ENCODE measurements at places on chromosomes 3 and 15.
A peak's percentile ranks its signal among the peaks of the same experiment; 100 is the strongest.

DNA sequence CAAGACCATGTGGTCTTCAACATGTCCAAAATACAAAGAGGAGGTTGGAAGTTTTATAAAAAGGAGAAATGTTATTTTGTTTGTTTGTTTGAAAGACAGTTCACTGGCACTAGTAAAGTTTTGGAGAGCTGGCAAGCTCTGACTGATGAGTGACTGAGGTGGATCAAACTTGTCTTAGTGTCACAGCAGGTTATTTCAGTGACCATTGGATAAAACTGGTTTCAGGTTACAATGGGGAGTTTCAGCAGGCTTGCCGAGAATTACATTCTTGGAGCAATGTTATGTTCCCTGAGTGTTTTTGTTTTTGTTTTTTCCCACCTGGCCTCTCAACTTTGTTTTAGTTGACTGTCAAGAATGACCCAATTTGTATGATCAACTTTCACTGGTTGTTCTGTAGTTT is 414.5 kb upstream of the ARHGEF26 start:
- no peak for DNase-seq

- DNase-seq, result no peak
Measured at GRCh38 chr3:18114894-18115293, 310.2 kb downstream of the SATB1 start.

DNA sequence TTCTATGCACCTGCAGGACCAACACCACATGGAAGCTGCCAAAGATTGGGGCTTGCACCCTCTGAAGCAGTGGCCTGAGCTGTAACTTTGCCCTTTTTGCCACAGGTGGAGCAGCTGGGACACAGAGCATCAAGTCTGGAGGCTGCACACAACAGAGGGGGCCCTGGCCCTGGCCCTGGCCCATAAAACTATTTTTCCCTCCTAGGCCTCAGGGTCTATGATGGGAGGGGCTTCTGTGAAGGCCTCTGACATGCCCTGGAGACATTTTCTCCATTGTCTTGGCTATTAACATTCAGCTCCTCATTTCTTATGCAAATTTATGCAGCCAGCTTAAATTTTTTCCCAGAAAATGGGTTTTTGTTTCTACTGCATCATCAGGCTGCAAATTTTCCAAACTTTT is 335.5 kb downstream of the ARPP21 start:
- no peak for DNase-seq

DNA sequence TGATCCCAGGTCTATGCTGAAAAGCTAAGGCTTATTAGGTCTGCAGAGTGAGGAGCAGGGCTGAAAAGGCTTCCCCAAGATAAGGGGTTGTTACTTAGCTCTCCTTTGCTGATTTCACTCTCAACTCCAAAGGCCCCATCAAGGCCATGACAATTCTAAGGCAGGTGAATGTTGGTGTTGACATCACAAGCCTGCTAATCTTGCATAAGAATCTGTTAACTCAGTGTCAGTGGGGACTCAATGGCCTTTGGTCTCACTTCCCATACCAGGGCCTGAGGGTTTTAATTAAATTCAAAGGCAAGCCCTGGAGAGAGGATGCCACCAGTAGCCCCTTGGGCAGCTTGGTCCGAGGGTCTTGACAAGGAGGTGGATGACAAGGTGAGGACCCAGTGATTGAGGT is 9.4 kb upstream of the ALAS1 start:
- DNase-seq, result no peak

- peak; percentile 62 for DNase-seq
Measured at GRCh38 chr3:8937064-8938020, 25.9 kb downstream of the RAD18 start.

GRCh38 chr3:156661155-156661554 is 13.2 kb upstream of the TIPARP start:
- no peak for DNase-seq

- no peak for DNase-seq
Measured at GRCh38 chr3:190192087-190192486, 71.4 kb upstream of the P3H2 start.

- DNase-seq, result no peak
Measured at GRCh38 chr3:18513091-18513490, 88.0 kb upstream of the SATB1 start.

DNA sequence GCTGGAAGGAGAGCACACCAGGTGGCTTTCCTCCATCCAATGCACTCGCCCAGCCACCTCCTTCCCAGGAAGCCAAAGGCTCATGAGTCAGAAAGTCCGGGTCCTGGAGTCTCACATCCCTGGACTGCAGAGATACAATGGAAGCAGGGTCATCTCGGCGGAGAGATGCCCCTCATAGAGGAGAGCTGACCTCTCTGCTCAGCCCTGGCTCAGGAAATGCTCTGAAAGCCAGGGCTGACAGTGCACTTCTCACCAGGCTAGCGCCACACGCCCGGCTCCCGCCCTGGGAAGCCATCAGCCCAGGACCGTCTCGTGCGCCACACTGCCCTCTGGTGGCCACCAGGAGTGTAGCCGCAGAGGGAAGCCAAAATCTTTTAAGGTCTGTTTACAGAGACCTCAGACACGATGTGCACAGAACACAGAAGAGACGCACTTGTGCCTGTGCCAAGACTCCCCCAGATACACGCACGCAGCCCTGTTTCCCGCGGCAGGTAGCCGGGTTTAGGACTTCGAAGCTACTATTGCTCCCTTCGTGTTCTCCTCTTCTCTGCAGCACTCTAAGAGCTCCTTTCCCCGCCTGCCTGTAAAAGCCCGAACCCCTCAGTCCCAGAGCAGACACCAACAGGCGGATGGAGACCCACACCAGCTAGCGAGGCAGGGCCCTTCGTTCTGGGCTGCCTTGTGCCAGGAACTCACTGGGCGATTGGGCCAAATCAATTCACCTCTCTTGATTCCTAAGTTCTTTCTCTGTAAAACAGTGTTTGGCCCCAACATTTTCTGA is 9.7 kb downstream of the NTRK3 start:
- no peak for DNase-seq

All from BJ (cell line).